Activated CD4-positive, alpha-beta T cell treated with anti-CD3 and anti-CD28 coated beads for 1 hour (primary cell): ENCODE measurements at places on chromosomes 16 and 17.

DNA sequence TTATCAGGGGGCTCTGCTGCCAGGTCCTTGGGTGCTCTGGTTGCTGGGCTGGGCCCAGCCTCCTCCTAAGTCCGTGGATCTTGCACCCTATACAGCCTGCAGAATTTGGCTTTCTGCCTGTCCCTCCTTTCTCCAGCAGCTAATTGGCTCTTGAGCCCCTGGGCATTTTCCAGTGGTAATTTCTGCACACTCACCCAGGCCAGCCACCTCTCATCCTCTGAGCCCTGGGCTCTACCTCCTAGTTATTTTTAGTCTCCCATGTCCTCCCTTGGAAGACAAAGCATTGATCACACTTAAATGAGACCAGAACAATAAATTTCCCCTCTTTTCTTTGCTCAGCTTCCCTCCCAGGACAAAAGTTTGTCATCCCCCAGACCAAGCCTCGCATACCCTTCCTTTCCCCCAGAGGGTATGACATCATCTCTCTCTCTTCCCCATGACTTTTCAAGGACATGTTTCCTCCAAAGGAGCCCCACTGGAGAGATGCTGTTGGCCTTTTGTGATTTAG is 38.1 kb downstream of the C17orf75 start:
- no peak for DNase-seq

- DNase-seq: no peak
Observed at GRCh38 chr16:11725457-11725856, 17.2 kb downstream of the TXNDC11 start.

GRCh38 chr16:75578725-75579124 is 12.5 kb downstream of the GABARAPL2 start:
- DNase-seq: no peak

DNA sequence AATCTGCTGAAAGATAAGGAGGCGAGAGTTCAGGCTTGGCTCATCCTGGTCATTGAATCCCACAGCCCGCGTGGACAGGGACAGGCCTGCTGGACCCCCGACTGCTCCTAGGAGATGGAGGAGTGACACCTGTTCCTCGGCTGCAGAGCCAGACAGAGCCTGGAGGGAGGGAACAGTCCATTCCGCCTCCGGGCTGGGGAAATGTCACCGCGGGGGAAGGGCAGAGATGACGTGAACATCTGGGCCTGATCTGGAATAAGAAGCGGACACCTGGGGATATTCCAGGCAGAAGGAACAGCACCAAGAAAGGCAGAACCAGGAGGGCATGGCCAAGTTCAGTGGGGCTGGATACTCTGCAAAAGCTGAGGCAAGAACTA is 1.5 kb downstream of the ZNF747 start:
- DNase-seq: no peak

DNA sequence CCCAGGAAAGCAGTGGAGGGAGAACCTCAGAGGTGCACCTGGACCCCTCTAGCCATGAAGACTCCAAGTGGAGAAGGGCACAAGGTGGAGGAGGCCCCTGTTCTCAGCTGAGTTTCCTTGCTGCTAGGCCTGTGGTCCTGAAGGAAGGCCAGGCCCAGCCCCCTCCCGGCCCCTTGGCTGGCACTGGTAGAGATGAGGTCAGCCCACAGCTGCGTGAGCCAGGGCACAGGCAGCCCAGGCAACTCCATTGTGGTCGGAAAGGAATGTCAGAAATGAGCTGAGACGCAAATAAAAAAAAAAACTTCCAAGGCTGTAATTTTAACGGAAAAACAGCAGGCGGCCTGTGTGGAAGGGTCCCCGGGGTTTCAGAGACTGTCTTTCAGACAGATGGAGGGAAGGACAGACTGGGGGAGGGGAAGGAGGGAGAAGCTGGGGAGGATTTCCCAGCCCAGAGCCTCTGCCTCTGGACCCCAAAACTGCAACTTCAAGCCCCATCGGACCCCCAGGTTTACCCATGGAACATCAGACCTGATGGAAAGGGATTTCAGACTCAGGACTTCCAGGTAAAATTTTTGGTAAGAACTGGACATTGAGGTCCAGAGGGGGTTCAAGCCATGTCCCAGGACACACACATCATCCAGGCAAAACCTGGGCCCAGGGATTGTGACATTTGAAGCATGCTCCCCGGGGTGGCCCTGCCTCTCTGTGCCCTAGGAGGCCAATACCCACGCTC is 25.6 kb upstream of the MRPS23 start:
- no peak for DNase-seq

- no peak for DNase-seq
Observed at GRCh38 chr17:36001862-36002603, 680 bp upstream of the CCL15 start.

DNA sequence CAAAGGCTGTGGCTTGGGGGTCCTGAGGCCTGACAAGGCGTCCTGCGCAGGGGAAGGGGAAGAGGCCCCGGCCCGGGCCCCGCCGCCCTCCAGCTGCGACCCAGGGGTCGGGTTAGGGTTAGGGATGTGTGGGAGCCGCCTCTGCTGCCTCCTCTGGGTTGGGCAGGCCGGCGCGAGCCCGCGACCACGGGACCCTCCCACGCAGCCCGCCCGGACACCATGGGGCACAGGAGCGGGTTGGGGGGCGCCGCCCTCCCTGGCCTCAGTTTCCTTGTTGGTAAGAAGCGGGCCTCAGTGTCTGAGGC is 386 bp downstream of the CIAO3 start:
- DNase-seq: no peak

DNA sequence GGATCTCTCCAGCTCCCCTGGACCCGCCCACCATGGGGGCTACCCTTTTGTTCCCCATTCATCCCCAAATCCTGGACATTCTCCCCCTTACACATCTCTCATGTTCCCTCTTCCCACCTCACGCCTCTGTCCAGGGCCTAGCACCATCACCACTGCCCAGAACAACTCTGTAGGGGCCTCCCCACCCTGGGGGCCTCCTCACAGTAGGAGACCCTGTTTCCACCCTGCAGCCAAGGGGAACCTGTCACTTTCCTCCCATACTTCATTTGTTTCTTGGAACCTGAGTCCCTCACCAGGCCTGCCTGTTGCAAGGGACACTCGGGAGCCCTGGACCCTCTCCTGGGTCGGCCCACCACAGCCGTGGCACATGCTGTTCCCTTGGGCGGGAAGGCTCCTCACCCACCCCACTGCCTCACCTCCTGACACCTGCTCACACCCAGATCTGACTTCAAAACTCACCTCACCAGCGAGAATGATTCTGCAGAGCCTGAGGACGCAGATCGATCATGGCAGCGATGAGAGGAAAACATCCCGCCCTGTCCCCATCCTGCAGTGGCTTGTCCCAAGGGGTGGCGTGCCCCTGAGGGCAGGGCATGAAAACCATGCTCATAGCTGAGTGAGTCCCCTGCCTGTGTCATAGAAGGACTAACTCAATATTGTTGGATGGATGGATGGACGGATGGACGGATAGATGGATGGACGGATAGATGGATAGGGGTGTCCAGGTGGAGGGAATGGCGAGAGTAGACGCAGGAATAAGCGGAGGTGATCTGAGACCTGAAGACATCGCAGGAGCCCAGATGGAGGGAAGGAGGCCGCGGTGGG is 6.8 kb upstream of the RASD1 start:
- no peak for DNase-seq

GRCh38 chr16:54050459-54051210 is 236.0 kb downstream of the IRX3 start:
- no peak for DNase-seq

GRCh38 chr17:39675390-39676082 is 7.3 kb downstream of the PNMT start:
- no peak for DNase-seq

DNA sequence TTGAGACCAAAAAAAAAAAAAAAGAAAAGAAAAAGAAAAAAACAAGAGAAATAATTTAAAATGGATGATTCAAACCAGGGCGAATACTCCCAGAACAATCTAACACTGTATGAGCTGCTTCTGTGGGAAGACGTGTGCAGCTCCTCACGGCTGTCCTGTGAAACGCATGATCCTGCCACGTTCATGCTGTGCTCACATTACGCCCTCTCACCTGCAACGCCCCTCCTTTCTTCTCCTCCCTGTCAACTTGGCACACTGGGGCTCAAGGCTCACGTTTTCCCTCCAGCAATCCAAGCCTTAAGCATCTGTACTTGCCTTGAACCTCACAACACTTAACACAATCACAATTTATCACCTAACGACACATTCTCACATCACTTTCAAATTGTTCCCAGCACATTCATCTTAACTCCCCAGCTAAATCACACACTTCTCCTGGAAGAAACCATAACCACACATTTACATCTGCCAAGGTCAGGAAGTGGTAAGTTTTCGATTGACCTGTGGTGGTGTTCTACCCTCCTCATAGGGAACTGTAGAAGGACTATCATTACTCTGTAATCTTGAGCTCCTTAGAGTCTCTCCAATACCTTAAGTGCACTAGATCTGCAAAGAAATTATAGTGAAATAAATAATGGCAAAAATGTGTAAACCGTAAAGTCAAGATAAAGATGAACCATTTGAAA is 29.1 kb downstream of the MBTPS1 start:
- no peak for DNase-seq

- no peak for DNase-seq
Observed at GRCh38 chr16:50604065-50604418, 55.8 kb downstream of the NKD1 start.

GRCh38 chr16:88084881-88085280 is 133.6 kb downstream of the BANP start:
- DNase-seq: no peak

- DNase-seq: no peak
Observed at GRCh38 chr16:52629296-52629695, 82.4 kb upstream of the TOX3 start.

DNA sequence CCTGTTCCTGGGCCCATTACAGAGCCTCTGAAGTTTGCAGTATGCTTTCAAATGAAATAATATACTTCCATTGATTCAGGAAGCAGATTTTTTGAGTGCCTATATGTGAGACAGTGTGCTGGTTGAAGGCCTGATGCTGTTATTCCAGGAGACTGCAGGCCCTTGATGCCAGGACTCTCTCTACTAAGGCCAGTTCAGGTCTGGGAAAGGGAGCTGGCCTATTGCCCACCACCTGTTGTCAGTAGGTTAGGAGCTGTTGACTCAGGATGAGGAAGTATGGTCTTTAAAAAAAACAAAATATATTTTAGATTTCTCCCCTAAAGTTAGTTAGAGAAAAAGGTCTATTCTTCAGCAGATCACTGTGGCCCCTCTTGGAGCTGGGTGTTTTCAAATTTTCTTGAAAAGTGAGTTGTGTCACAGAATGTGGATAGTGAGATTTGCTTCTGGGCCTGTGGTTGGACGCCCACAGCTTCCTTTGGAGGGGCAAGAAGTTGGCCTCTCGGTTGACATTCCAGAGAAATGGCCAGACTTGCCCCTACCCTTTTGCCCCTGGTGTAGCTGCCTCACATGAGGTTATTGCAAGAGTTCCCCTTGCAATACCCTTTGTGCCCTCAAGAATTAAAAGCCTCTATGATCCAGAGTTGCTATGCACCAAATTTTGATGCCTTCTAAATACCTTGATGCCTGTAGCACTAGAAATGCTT is 7.9 kb downstream of the ESRP2 start:
- DNase-seq: no peak

GRCh38 chr16:72425571-72426341 is 253.8 kb upstream of the PMFBP1 start:
- DNase-seq: no peak

DNA sequence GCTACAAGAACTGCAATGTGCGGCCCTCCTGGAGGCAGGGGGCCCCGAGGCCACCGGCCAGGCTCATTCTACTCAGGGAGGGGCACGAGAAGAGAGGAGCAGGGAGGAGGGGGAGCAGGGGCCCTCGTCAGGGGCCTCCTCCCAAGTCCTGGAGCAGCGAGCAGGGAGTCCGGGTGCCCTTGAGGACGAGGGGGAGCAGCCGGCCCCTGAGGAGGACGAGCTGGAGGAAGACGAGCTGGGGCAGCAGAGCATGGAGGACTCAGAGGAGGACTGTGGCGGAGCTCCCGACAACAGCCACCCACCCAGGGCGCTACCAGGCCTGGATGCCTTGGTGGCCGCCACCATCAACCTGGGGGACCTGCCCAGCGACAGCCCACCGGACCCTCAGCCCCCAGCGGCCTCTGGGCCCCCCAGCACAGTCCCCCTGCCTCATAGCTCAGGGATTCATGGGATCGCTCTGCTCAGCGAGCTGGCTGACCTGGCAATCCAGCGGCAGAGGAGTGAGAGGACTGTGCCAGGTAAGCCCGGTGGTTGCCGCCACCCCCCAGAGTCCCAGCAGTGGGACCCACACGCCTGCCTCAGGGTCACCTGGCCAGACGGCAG is 52.2 kb downstream of the BAHCC1 start:
- no peak for DNase-seq

DNA sequence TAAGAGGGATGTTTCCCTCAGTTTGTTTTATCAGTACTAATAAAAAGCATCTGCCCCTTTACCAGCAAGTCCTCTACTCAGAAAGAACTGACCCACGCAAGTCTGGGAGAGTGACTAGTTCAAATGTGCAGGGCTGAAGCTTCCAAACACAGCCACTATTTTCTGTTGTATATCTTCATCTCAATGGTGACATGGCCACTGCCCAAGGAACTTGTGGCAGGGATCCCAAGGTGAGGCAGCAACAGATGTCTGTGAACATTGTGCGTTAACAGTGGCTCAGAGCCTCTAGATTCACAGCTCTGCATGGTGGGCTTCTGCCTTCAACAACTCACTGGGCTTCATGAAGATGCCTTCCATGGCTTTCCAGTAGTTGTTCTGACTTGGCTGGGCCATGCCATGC is 3.7 kb upstream of the BLTP2 start:
- DNase-seq: no peak

DNA sequence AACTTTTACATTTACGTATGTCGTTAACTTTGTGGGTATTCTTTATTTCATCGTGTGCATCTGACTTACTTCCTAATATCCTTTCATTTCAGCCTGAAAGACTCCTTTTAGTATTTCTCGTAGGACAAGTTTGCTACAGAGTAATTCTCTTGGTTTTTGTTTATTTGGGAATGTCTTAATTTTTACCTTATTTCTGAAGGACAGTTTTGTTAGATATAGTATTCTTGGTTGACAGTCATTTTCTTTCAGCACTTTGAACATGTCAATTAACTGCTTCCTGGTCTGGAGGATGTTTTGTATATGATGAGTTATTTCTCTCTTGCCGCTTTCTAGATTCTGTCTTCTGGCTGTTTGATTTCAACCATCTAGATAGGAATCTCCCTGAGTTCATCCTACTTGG is 109.2 kb upstream of the NACA2 start:
- no peak for DNase-seq

GRCh38 chr16:77191259-77191969 is 424 bp downstream of the MON1B start:
- DNase-seq: no peak

GRCh38 chr16:4109250-4109736 is 6.9 kb downstream of the ADCY9 start:
- DNase-seq: no peak

DNA sequence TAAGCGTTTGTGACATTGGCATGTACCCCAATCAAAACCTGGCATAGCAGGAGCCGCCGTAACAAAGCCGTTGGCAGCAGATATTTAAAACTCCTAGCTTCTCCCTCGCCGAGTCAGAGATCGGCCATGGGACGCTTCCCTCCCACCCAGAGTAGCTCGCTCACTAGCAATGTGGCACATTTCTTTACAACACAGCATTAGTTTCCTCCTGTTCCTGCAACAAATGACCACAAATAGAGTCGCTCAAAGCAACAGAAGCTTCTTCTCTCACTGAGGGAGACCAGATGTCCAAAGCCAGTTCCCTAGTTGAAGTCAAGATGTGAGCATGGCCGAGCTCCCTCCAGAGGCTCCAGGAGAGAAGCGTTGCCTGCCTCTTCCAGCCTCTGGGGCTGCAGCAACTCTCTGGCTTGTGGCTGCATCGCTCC is 106.7 kb downstream of the RBFOX3 start:
- DNase-seq: no peak
